ENCODE measurements at places on chromosomes 6 and 20. TPM values are rescaled to one million over a fixed set of nuclear protein-coding genes. Genes with fewer than 3 reads are reported as not detected.
A peak's percentile ranks its signal among the peaks of the same experiment; 100 is the strongest.

- peak; percentile 54 for DNase-seq
These were observed 1.5 kb downstream of the LRRC73 start for GRCh38 chr6:43508481-43509141.

DNA sequence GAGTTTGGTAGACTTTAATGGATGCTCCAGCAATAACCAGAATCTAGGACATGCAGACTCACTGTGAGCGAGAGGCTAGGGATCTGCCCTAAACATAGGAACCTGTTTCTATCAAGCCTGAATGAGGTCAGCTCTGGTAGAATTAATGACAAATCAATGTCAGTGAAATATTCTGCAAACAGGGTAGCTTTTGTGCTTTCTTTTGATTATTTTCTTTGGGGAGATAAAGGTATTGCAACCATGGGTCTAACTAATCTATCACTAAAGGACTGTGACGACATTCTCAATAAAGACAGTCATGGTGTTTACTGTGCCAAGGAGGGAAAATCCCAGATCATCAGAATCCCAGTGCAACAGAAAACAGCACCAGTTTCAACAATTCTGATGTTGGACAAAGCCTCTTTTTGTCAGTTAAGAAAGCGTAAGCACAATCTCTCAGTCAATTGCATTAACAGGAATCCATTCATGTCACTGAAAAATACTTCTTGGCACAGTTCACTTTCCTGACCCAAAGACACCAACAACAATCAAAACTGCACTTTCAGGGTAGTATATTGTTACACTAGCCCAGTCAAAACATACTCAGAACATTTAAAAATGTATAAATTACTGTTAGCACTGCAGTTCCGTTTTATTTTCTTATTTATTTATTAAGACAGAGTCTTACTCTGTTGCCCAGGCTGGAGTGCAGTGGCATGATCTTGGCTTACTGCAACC lies 36.8 kb upstream of the SMIM29 start:
- DNase-seq = no peak

- DNase-seq = no peak
These were observed 46.8 kb downstream of the SPATA2 start for GRCh38 chr20:49868538-49868937.

The AFG1L gene
- total RNA-seq = 9.8 TPM

GRCh38 chr6:145169726-145170224 lies 565.5 kb downstream of the EPM2A start:
- DNase-seq = no peak

GRCh38 chr6:75986935-75987334 lies 85.5 kb downstream of the IMPG1 start:
- peak; percentile 40 for DNase-seq

- no peak for DNase-seq
These were observed 134.6 kb upstream of the NEDD9 start for GRCh38 chr6:11366934-11367637.

The FRMD1 gene
- not detected for total RNA-seq

GRCh38 chr20:37697314-37697713 lies 3.5 kb downstream of the CTNNBL1 start:
- no peak for DNase-seq

- DNase-seq = no peak
These were observed 143.1 kb downstream of the CEP57L1 start for GRCh38 chr6:109238396-109238795.

DNA sequence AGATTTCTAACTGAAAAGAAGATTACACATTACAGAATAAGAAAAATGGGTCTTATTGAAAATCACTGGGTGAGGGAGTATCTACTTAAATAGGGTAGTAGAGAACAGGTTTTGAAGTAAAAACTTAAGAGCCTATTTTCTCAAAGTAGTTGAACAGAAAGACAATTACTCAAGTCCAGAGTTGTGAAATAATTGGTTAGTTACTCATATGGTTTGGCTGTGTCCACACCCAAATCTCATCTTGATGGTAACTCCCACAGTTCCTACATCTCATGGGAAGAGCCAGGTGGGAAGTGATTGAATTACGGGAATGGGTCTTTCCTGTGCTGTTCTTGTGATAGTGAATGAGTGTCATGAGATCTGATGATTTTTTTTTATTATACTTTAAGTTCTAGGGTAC lies 1035.3 kb upstream of the GJE1 start:
- DNase-seq = no peak

DNA sequence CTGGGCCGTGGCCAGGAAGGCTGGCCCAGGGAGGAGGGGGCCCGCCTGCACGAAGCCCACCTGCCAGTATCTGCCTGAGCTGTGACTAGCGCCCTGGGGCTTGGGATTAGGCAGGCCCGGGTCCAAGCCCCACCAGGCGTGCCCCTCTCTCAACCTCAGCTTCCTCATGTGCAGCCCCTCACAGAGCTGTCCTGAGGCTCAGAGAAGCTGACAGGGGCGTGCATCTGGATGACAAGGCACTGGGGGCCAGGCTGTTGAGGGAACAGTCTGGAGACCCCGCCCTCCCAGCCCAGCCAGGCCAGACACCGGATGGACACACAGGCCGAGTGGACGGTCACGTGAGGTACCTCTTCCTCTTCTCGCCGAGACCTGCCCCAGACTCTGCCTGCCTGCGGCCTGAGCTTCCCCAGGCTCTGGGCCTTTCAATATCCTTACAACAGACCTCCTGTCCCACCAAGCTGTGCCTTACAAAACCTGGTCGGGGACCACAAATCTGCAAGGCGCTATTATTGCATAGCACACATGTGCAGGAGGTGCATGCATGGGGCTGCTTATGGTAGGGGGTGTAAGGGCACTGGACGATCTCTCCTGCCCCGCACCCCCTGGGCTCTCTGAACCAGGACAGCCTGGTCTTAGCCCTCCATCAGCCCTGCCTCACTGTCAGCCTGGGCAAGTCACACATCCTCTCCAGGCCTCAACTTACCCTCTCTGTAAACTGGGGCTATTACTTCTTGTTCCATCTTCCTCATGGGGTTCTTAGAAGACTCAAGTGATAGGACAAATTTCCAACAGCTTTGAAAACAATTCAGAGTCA lies 20.0 kb downstream of the NOL4L start:
- peak; percentile 72 for DNase-seq

GRCh38 chr20:8039042-8039441 lies 19.5 kb upstream of the TMX4 start:
- DNase-seq = no peak

- no peak for DNase-seq
These were observed 123.8 kb upstream of the TMEM170B start for GRCh38 chr6:11413728-11414127.

DNA sequence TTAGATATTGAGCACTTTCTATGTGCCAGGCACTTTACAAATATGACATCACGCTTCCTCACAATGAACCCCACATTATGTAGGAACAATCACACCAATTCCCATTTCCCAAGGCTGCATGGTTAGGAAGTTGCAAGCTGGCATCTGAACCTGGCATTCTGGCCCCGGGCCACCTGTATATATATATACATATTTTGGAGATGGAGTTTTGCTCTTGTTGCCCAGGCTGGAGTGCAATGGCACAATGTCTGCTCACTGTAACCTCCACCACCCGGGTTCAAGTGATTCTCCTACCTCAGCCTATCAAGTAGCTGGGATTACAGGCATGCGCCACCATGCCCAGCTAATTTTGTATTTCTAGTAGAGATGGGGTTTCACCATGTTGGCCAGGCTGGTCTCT lies 30.4 kb downstream of the SRC start:
- DNase-seq = no peak

The EPHA7 gene
- 10.2 TPM for total RNA-seq

The MUC22 gene
- total RNA-seq = not detected

DNA sequence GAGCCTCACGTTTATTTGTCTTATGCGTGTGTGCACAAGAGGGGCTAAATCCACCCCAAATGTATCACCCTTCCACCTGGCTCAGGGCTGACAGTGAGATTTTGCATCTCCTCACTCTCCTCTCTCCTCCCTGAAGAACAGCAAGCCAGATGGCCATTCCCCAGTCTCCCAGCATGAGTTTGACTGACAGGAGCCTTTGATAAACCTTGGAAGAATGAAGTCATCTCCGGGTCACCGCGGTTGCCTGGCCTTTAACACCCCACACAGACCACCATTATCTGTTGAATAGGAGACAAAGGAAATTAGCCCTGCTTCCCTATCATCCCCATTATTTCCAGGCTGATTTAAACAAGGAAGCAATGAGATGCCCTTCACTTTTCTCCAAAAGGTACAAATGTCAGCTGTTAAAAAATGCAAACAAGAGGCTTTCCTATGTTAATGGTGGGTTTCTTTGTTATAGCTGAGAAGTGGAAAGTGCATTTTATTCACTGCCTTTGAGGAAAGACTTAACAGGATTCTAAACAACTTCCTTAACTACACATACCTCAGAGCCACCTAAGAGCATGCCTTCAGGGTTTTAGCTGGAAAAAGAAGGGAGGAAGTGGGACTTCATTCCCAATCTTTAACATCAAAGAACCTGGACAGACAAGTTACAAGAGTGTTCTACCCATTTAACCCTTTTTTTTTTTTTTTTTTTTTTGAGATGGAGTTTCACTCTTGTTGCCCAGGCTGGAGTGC lies 524.8 kb upstream of the ID4 start:
- peak; percentile 19 for DNase-seq

DNA sequence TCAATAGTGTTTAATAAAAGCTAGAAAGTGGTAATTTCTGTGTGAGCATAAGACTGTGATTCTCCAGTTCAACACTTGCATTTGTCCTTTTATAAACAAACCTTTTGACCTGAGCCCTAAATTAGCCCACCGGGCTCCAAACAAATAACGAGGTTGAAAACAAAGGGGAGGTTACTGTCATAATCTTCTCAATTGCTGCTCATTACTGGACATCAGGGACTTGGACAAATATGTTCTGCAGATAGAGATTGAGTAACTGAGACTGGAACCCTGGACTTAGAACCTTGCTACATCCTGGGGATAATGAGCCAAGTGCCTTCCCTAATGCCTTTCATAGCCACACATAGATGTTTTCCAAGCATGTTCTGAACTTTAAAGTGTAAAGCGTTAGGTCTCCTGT lies 84.2 kb upstream of the PCSK2 start:
- no peak for DNase-seq

DNA sequence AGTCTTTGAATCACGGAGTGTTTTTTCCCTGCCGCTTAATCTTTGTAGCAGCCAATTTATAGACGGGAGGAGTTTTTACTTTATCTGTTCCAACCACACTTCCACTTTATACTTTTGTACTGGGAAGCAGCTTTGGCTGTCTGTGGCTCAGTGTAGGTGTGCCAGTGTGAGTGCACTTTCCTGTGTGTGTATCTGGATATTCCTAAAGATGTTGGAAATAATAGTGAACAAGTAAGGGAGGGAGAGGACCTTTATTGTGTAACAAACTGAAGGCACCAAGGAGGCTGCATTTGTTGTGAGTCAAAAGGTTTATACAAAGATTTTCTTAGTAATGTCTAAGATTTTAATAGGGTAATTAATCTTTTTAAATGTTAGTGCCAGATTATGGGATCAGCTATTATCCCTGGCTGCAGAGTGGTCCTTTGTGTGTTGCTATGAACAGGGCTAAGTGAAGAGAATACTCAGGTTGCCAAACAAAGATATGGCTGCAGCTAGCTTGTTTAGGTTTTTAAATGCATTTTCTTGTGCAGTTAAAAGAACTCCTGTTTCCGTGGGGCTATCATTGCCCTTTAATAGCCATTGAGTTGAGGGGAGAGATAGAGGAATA lies 226.3 kb downstream of the RNF144B start:
- DNase-seq = no peak

DNA sequence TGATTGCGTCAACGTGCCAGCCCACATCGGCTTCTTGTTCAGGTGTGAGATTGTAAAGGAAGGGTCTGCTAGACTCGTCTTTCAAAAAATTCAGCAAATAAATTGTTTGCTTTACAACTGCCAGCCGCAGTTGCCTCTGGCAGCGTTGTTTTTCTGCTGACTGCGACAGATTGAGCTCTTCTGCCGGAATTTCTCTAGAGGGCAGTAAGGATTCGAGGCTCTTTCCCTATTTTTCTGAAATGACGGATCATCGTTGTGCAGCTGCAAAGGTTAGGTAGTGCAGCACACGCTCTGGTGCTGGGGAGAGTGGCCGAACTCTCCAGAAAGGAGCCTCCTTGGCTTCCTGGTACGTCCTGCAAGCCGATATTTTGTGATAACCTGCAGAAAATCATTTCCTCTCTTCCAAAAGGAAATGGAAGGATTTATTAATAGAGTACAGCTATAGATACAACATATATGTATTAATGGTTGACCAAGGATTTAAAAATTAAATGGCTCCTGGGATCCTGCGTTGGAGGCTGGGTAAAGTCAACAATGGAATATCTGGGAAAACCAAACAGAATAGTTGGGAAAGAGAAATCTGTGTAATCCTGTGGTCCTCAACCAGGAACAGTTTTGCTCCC lies 121.9 kb upstream of the ZFP64 start:
- peak; percentile 22 for DNase-seq

DNA sequence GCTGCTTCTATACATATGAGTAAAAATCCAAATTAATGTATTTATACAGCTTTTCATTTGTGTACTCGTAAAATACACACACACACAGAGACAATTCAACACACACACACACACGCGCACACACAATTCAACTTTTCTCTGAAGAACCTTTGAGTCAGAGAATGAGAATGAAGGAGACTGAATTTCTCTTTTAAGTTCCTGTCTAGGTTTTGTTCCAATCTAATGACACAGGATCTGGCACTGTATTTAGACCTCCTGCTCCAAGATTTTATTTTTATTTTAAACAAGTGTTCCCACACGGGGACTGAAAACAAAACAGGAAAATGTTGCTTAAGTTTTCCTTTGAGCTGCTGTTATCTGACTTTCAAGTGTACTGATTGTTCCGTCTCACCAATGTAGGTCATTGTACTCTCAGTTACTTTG lies 250.8 kb downstream of the LAMA2 start:
- DNase-seq = no peak

GRCh38 chr6:144017166-144018094 lies 9.4 kb upstream of the PLAGL1 start:
- DNase-seq = no peak

GRCh38 chr20:64156136-64156885 lies 7.9 kb upstream of the MYT1 start:
- peak; percentile 62 for DNase-seq

GRCh38 chr20:4936392-4936850 lies 64.9 kb downstream of the SLC23A2 start:
- DNase-seq = no peak

DNA sequence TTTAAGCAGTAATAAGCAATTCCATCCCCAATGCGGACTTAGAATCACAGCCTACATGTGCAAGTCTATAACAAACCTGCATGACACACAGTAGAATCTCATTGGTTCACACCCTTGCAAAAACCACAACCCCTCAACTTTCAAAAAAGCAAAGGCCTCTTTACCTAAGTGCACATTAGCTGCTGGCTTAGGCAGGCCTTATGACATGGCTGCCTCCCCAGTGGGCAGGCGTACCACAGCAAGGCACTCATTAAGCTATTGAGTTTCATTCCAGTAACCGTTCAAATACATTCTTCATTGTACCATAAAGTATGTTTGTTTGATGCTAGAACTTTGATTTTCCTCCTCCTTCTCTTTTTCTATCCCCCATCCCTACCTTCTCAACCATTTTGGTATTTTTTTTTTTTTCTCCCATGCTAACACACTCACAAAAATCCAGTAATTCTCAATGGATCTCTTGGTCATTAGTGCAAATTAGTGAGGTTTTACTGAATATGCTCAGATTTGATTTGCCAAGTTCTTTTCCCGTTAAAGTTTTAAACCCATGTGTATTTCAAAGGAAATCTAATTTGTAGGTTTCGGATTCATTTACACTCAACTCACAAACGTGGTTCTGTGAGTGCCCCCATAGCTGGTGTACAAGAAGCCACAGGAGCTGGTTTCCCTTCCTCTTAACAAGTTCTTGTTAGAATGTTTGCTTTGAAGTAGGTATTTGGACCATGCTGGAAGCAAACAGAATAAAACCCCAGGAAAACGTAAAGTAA lies 460.4 kb upstream of the RUNX2 start:
- DNase-seq = no peak

All from H7 (cell line).